NCI-H1092 treated with DMSO at 0.1 percent for 48 hours (cell line): ENCODE measurements at places on chromosomes 1 and 21.

DNA sequence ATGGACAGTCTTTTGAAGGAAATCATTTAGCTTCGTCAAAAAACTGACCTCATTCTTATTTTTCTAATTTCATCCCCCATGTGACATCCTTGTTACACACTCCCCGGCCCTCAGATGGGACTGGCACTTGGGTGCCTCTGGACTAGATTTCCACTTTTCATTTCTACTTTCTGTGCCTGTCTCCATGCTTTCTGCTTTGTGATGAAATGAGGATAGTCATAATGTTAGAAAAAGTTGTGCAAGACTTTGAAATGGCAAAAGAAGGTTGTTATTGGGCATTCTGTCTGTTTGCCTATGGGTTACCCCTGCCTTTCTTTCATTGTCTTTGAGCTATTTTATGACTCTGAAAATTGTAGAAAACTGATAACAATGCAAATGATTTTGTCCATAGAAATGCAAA lies 54.9 kb downstream of the MDM4 start:
- no peak for DNase-seq

DNA sequence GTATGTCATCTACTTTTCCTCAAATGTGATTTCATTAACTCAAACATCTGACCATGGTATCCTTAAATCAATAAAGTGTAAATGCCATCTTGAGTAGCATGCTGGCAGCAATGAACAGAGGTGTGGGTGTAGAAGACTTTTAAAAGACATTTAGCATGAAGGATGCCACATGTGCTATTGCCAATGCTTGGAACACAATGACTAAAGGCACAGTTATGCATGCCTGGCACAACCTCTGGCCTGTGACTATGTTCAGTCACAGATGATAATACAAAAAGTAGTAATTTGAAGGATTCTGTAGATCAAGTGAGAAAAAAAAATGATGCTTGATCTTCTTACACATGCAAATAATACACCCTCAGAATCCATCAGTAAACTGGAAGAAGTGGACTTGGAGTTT lies 938.9 kb upstream of the ADGRL4 start:
- DNase-seq, result no peak

DNA sequence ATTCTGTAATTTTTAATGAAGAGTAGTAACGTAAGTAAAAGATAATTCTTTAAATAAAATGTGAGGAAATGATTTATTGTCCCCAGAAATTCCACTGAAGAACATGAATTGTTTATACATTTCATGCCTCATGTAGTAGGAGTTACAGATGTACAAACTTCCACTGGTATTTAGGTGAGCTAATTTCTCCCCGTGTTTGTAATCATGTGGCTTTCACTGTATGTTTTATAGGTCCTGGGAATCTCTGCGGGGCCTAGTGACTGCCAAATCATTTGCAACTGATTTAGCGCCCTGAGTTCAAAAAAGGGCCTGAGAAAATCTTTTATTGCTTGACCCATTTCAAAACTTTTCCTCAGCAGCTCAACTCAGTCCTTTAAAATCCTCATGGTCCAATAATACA lies 30.5 kb upstream of the FASLG start:
- DNase-seq, result no peak

- DNase-seq, result no peak
These were observed 987 bp upstream of the CDCP2 start for GRCh38 chr1:54153535-54154439.
